ENCODE measurements at places on chromosomes 7 and 10. TPM values are rescaled to one million over a fixed set of nuclear protein-coding genes. Genes with fewer than 3 reads are reported as not detected.

Gene GIMAP1
- 4.9 TPM for total RNA-seq

- no peak for DNase-seq
Measured at GRCh38 chr7:44064791-44065430, 456 bp downstream of the PGAM2 start.

Gene CCL24
- total RNA-seq, result not detected

DNA sequence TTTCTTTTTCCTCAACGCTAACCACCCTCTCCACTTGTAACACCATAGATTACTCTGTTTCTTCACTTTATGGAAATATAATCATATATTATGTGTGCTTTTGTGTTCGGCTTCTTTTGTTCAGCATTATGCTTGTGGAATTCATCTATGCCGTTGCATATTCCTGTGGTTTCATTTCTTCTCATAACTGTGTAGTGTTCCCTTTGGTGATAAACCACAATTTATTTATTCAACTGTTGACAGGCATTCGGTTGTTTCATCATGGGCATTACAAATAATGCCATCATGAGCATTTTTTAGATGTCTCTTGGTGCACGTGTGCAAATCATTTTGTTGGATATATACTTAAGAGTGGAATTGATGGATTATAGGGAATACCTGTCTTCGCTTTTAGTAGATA is 12.1 kb downstream of the AVL9 start:
- no peak for DNase-seq

Gene PRLHR
- not detected for total RNA-seq

Gene FAM180A
- not detected for total RNA-seq

DNA sequence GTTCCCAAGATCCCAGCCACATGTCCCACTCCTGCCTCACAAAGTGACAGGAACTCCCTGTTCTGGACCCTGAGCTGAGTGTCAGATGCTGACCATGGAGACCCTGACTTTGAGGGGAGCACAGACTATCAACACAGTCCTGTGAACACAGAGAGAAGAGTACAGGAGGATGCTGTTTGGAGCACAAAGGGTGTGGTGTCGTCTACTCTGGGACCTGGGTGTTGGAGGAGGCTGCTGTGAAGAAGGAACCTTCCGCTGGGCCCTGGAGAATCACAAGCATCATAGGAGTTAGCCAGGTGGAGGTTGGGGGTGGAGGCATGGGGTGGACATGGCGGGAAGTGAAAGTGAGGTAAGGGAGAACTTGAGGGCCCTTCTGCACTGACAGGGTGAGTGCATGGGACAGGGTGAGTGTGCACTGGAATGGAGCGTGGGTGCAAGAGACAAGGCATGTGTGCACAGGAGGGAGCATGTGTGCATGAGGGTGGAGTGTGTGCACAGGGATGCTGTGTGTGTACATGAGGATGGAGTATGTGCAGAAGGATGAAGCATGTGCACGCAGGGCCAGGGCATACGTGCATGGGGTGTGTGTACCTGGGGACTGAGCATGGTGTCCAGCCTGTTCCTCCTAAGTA is 70.7 kb upstream of the ANTXRL start:
- no peak for DNase-seq

GRCh38 chr10:126729314-126729870 is 58.9 kb upstream of the C10orf90 start:
- DNase-seq, result no peak

DNA sequence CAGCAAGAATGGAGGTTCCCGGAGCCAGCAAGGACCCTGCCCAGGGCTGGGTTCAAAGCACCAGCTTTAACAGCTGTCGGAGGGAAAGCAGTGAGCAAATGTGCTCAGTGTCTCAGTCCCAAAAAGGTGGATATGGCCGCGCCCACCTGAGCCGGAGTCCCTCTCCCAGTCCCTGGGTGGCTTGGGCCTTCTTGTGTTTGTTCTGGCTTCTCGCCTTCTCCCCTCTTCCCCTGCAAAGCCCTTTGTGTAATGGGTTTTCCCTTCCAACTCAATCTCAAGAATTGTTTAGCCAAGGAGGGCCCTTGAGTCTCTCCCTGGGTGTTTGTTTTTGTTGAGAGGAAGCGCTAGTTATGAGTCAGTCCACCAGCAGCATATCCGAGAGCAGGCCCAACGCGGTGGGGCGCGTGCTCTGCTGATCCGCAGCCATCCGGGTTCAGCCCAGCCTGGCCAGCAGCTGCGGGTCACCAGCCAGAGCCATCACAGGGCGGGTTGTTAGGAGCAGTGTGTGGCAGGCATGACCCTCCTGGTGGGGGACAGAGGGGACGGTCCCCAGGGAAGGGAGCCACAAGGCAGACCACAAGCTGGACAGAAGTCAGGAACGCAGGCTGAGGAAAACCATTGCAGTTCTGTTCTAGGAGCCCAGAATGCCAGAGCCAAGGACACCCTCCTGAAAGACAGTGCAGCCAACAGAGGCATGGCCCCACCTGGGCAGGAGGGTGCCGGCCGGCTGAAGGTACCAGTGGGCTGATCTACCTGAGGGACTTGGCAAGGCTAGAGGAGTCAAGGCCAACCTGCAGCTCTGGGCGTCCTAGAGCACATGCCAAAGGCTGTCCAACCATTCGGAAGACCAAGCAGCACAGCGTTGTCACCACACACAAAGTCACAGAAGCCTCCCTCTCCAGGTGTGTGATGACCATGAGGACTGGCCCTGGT is 21.3 kb downstream of the CALML3 start:
- no peak for DNase-seq

- DNase-seq, result no peak
Measured at GRCh38 chr10:114928818-114929217, 9.2 kb upstream of the TRUB1 start.

GRCh38 chr7:38842746-38843145 is 66.2 kb downstream of the VPS41 start:
- DNase-seq, result no peak

Gene CNPY4
- 17.0 TPM for total RNA-seq

- no peak for DNase-seq
Measured at GRCh38 chr7:128939861-128940410, 2.2 kb downstream of the IRF5 start.

DNA sequence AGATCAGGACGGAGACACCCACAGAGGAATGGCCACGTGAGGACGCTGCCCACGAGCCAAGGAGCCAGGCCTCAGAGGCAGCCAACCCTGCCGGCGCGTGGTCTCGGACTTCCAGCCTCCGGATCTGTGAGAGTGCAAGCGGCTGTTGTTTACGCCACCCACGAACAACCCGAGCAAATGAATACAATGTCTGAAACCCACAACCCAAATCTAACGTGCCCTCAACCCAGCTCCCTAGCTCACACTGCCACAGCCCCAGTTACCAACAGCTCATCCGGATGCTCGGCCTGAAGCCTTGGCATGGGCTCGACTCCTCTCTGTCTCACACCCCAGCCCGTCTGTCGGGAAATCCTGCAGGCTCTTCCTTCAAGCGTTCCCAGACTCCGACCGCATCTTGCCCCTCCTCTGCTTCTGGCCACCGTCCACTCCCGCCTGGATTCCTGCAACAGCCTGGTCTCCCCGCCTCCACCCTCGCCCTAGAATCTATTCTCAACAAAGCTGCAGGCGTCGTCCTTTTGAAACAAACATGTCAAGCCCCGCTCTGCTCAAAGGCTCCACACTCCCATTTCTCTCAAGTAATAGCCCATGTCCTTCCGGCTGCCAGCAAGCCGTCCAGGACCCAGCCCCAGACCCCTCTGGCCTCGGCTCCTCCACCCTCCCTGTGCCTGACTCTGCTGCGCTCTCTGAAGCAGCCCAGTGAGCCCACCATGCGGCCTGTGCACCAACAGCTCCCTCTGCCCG is 35.3 kb downstream of the STK32C start:
- DNase-seq, result no peak

Gene SPOCK2
- 104 TPM for total RNA-seq

GRCh38 chr10:63588436-63589167 is 67.4 kb downstream of the REEP3 start:
- no peak for DNase-seq

- no peak for DNase-seq
Measured at GRCh38 chr10:1198453-1199344, 142.5 kb downstream of the WDR37 start.

Gene SLC26A3
- not detected for total RNA-seq

Gene NRCAM
- total RNA-seq, result not detected

DNA sequence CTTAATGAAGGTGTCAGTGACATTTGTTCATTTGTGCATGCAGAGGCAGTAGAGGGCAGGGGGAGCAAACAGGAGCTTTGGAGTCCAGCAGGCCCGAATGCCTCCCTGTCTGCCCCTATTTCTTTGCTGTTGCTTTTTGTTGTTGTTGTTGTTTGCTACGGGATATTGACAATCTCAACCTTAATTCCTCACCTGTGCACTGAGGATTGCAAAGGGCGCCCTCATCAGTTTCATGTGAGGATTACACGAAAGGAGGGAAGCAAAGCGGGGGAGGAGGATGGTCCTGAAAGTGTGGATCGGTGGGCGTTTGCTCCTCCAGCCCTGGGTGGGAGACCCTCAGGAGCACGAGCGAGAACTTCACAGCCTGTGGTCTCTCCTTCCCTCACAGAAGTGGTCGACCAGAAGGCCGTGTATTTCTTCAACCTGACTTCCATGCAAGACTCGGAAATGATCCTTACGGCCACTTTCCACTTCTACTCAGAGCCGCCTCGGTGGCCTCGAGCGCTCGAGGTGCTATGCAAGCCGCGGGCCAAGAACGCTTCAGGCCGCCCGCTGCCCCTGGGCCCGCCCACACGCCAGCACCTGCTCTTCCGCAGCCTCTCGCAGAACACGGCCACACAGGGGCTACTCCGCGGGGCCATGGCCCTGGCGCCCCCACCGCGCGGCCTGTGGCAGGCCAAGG is 9.6 kb downstream of the GDF10 start:
- DNase-seq, result peak; percentile 68

Gene LIPK
- total RNA-seq, result not detected

DNA sequence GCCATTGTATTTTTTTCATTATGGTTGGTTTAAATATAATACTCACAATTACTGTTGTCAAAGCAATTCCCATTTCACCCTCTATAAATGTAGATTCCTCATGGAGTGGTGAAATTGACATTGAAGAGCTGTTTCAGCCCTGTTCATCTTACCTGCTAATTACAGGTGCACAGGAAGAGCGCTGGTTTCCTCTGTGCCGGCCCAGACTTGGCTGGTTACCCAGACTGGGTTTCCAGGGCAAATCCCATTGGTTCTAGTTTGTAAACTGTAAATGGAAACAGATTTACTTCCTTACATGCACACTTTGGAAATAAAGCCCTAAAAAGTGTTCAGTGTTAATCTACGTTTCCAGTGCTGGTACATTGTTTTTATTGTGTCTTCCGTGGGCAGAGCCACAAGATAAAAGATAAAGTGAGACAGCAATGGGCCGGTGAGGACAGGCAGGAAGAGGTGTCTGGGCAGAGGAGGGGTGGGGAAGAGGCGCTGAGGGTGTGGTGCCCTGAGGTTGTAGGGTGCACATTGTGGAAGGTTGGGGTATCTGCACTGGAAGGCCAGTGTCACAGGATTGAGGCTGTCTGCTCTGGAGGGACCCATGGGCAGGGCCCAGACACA is 71.6 kb upstream of the ZPBP start:
- peak; percentile 78 for DNase-seq

Gene FAM25G
- total RNA-seq, result not detected

- no peak for DNase-seq
Measured at GRCh38 chr7:17054836-17055235, 173.1 kb upstream of the AGR3 start.

Gene GSDME
- 9.6 TPM for total RNA-seq

Gene NPC1L1
- not detected for total RNA-seq

Gene BBIP1
- 31.1 TPM for total RNA-seq

GRCh38 chr10:86282664-86283465 is 83.7 kb downstream of the GRID1 start:
- DNase-seq, result no peak

GRCh38 chr7:42502022-42502421 is 265.0 kb upstream of the GLI3 start:
- no peak for DNase-seq

Gene ST8SIA6
- total RNA-seq, result not detected

- DNase-seq, result no peak
Measured at GRCh38 chr7:66928388-66928787, 7.4 kb downstream of the TMEM248 start.

DNA sequence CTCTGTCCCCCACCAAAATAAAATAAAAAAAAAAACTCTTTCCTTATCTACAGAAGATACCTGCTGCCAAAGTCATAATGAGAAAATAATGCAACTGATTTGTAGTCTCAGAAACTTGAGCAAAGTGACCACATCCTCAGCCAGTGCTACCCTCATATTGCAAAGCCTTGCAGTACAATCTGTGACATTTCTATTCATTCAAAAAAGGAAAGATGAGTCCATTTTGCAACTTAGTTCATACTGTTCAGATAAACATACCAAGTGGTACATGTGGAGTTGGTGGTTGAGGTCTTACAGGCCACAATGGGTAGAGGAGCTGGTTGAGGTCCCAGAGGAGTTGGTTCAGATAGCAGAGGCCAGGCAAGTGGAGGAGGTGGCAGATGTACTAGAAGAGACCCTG is 6.5 kb upstream of the EIF5AL1 start:
- peak; percentile 54 for DNase-seq

Measured in activated CD4-positive, alpha-beta T cell treated with anti-CD3 and anti-CD28 coated beads, Interleukin-2, amount 10 ng/mL, durations not matched to agents 24 days and 14 days (primary cell).